T-cell (primary cell): ENCODE measurements at places on chromosomes 4 and X. TPM values are rescaled to one million over a fixed set of nuclear protein-coding genes. Genes with fewer than 3 reads are reported as not detected.

SPON2 gene
- 24.3 TPM for total RNA-seq

EPGN gene
- total RNA-seq, result 4.0 TPM

CSN2 gene
- not detected for total RNA-seq

KLHL15 gene
- 7.1 TPM for total RNA-seq

RENBP gene
- total RNA-seq, result 19.5 TPM

EXOC1L gene
- total RNA-seq, result not detected

ABLIM2 gene
- 5.5 TPM for total RNA-seq

HDX gene
- 0.69 TPM for total RNA-seq

MFSD8 gene
- 38.2 TPM for total RNA-seq

ATP2B3 gene
- total RNA-seq, result not detected

FOXO4 gene
- total RNA-seq, result 41.5 TPM

KLF8 gene
- total RNA-seq, result 4.3 TPM

CENPVL1 gene
- not detected for total RNA-seq

CFI gene
- total RNA-seq, result not detected

MTMR1 gene
- 36.1 TPM for total RNA-seq

F11 gene
- total RNA-seq, result not detected

PPBP gene
- 24.7 TPM for total RNA-seq

GAK gene
- 225 TPM for total RNA-seq

SEC31A gene
- 130 TPM for total RNA-seq

SYNPO2 gene
- 1.6 TPM for total RNA-seq

IL13RA2 gene
- not detected for total RNA-seq

TIMP1 gene
- 55.4 TPM for total RNA-seq

GABRB1 gene
- total RNA-seq, result not detected

SLC6A8 gene
- 1.9 TPM for total RNA-seq

TCEAL7 gene
- total RNA-seq, result not detected

NAP1L5 gene
- 10.1 TPM for total RNA-seq
